Brain microvascular endothelial cell (primary cell): ENCODE measurements at places on chromosomes 1 and 21.

DNA sequence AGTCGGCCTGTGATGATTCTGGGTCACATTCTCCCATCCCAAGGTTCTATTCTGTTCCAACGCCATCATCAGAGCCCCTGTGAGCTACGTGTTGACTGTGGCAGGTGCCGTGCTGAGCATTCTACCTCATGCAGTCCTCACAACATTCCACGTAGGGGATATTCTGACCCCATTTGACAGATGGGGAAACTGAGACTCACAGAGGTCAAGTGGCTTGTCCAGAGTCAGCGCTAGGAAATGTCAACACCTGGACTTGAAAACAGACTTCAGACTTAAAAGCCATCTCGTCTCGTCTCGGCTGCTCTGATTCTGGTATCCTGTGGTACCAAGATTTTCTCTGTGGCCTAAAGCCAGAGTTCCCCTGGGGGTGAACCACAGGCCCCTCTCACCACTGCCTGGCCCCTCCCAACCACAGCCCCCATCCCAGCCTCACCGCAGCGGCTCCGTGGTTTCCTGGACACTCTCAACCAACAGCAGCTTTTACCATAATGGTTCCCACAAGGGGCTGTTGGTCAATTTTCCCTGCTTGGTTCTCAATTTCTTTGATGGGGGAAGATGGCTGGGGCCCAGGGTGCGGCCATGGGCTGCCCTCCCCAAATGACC is 39.6 kb downstream of the SDC3 start:
- no peak for DNase-seq

DNA sequence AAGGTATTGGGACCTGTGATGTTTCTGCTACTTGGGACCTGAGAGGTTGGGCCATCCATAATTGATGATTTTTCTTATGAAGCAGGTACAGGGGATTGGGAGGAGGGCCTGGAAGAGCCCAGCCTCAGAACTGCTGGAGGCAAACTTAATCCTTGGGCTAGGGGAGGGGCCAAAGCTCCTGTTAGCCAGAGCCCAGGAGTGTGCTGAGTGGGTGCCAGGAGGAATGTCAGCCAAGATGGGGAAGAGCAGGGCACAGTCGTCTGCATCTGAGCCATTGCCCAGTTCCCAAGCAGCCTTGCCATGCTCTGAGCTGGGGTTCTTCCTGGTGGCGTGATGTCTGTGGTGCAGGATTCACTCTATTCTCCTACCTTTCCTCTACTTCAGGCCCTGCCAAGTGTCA is 5.8 kb downstream of the MAPKAPK2 start:
- DNase-seq = no peak

GRCh38 chr1:98081944-98082343 is 161.1 kb upstream of the DPYD start:
- no peak for DNase-seq

- no peak for DNase-seq
Observed at GRCh38 chr1:41677620-41678019, 193.1 kb upstream of the EDN2 start.

DNA sequence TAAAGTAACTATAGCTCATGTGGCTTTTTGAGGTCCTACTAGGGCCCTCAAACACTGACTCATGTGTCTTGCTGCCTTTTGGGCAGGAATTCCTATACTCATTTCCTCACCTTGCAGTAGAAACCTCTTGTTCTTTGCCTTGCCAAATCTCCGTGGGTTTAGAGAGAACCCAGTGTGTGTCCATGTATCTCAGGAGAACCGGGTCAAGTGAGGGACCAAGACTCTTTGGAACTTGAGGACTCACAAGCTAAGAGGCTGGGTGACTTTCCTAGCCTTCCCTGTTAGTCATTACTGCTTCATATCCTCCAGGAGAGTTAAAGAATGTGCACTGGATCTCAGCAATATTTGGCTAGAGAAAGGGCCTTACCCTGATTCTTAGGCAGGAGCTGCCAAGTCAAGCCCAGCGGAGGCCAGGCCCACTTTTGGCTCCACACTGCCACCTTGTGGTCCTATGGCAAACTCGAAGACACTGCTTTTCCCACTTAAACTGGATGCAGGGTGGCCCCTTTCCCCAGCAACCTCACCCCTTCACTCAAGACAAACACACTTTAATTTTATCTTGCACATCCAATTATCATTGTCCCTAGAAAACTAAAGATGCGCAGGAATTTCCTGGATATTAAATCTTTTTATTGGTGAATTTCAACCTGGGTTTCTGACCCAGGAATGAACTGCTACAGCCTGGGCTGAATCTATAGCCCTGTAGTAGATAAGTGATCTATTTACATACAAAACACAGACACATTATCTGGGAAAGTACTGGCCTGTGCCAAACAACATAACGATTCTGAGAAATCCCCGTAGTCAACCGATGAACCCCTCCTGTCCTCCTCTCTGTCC is 10.6 kb downstream of the AVPR1B start:
- peak; percentile 72 for DNase-seq

GRCh38 chr1:211332830-211333229 is 6.2 kb downstream of the TRAF5 start:
- DNase-seq = no peak

GRCh38 chr1:65165269-65165993 is 17.4 kb downstream of the AK4 start:
- DNase-seq = no peak

DNA sequence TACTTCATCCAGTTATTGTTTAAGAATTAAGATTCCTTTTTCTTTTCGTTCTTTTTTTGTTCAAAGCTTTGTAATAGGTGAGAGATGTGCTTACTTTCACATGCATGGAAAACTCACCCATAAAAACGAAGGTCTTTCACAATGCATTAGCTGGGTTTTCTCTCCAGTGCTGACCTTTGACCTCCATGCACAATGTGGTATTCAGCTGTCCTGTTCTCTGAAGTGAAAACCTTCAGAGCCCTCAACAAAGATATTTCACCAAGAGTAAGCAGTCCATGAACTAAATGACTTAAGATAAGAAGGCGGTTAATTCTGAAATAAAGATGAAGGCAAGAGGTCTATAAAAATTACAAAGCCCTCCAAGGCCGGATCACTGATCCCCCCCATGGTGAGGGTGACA is 77.1 kb upstream of the IPO9 start:
- no peak for DNase-seq

DNA sequence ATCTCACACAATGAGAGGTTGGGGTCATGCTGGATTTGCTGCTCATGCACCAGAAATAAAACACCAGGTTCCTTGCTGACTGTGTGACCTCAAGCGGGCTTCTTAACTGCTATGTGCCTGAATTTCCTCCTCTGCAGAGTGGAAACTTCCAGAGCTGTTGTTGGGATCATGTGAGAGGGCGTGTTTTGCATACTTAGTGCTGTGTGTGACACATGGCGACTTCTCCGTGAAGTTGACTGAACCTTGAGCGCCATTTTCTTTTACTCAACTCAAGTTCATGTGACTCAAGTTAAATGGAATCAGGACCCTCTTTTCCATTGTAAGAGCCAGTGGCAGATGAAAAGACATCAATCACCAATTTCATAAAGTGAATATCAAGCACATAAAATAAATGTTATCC is 224.0 kb downstream of the KIF26B start:
- no peak for DNase-seq

- DNase-seq = no peak
Observed at GRCh38 chr1:106568201-106568974, 488.1 kb upstream of the PRMT6 start.

DNA sequence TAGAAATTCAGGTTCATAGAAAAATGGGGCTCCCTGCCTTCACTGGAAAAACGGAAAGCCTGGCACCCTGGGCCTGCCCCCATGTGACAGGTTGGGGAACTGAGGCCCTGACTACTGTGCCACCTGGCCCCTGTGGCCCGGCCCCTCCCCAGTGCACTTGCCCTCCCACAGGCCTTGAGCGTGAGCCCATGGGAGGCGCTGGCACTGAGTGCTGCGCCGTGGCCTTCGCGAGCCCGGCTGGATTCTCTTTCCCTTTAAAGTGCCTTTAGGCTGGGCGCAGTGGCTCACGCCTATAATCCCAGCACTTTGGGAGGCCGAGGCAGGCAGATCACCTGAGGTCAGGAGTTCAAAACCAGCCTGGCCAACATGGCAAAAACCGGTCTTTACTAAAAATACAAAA is 45.7 kb downstream of the SLC37A1 start:
- no peak for DNase-seq

DNA sequence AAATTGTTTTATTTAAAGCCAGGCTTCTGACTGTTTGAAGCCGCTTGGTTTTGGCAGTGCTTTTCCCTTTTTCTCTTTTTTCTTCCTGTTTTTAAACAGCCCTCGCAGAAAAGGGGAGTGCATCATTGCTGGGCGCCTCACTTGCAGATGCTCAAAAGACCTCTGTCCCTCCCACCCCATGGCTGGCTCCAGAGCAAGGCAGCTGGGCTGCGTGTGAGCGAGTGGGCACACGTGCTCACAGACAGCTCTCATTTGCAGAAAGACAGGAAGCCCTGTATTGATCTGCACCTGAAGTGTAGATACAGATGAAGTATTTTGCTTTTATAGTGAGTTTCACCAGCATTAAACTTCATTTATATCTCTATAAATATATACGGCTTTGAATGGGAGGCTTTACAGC is 8.8 kb downstream of the TNR start:
- DNase-seq = no peak

- DNase-seq = peak; percentile 42
Observed at GRCh38 chr1:33169290-33170055, 12.4 kb downstream of the TRIM62 start.

DNA sequence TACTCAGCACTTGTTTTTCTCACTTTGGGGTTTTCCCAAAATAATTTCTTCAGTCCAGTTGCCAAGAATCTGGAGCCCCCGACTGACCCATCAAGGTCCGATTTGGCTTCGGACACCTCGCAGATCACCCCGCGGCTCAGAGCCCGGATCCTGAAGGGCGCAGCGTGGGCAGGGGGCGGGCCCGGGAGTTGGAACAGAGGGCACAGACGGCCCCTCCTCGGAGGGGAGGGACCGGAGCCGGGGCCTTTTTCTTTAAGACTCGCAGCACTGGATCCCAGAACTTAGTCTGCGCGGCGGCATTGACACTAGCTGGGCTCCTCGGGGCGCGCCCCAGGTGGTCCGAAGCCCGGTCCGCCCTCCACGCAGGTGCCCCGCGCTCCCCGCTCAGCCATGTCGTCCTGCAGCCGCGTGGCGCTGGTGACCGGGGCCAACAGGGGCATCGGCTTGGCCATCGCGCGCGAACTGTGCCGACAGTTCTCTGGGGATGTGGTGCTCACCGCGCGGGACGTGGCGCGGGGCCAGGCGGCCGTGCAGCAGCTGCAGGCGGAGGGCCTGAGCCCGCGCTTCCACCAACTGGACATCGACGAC is at the start of gene CBR3:
TSS of gene CBR3 (plus strand) at position 277 of the 588 bp plus-strand sequence. CDS start at position 391, 114 bp downstream.
- peak; percentile 33 for DNase-seq

DNA sequence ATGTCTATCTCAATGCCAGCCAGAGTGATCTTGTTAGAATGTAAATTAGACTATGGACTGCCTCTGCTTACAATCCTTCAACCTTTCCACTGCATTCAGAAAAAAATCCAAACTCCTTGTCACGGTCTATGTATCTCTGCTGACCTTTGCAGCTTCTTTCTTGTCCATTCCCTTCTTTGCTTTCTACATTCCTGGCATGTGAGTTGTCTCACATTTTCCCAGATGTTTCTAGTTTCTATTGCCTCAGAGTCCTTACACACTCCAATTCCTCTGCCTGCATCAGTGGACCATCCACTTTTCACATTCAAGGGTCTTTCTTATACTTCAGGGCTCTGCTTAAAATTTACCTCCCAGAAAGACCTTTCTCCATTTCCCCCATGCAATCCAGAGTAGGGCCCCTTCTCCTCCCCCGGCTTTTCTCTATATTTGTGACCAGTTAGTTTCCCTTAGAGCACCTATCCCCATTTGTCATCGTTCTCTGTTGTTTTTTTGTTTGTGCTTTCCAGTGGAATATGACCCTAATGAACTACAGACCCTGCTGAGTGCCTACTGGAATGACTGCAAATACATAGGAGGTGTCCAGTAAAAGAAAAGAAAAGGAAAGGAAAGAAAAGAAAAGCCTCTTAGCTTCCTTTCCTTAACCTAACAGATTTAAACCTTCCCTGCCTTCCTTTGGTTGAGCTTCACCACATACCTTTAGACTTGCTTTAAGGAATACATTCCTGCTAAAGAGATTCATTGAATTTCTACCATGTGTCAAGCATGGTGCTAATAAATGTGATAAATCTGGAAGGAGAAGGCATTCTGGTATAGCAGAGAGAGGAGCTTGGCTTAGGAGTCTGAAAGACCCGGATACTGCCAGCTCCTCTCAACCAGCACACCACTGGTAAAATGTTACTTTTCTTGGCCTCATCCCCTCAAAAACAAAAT is 102.0 kb downstream of the DIRAS3 start:
- peak; percentile 42 for DNase-seq

DNA sequence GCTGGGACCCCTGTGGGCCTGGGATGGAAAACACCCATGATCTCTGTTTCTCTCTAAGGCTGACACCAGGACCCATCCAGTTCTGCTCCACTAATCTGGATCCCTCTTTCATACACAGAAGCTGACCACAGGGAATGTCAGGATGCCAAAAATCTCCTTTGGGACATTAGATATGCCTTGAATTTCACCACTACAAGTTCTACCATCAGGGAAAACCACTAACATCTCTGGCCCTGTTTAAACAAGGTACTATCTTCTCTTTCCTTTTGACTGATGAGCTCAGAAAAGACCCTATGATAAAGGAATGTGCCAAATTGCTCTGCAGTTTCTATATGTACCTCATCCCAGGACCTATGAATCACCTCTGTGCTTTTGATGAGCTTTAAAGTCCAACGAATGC is 10.2 kb upstream of the PLXNA2 start:
- no peak for DNase-seq

DNA sequence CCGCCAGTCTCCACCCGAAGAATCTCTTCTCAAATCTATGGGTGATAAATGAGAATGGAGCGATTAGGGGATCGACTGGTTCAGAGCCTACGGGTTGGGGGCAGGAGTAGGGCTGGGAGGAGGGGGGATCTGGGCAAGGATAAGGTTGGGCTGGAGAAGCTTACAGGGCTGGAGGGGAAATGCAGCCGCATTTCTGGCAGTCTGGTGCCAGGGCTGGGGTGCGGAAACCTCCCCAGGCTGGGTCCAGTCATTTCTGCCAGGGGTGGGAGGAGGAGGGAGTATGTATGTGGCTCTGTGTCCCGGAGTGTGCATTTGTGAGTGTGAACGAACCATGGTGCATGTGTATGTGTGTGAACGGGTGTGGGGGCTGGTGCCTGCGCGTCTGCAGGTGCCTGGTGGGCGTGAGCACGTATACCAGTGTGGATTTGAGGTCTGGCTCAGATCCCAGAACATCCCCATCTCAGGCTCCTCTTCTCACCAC is 10.2 kb downstream of the C1orf216 start:
- no peak for DNase-seq

DNA sequence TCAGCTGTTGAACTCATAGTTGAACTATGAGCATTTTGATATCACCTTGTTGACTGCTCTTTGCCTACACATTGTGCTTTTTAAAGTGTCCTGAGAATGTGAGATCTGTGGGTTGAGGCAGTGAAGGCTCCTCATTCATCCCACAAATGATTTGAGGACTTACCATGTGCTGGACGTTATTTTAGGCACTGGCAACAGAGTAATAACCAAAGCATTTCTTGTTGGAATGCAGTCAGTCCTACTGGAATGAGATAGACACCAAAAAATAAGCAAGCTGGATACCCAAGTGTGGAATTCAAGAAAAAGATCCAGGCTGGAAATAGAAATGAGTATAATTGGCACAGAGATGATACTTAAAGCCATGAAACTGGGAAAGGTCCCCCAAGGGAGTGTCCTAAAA is 73.4 kb downstream of the ZP4 start:
- DNase-seq = no peak

GRCh38 chr1:5010656-5011055 is 356.2 kb downstream of the AJAP1 start:
- DNase-seq = no peak
